ENCODE measurements at places on chromosomes 16 and 17. TPM values are rescaled to one million over a fixed set of nuclear protein-coding genes. Genes with fewer than 3 reads are reported as not detected.
A peak's percentile ranks its signal among the peaks of the same experiment; 100 is the strongest.

- no peak overlapping the region for H3K27ac ChIP-seq
- H3K36me3 ChIP-seq, result no peaks in the 10 kb centered on the region
- no peaks in the 10 kb centered on the region for H3K4me1 ChIP-seq
- no peaks in the 10 kb centered on the region for H3K27me3 ChIP-seq
- H3K4me3 ChIP-seq, result no peak overlapping the region
- no peak for DNase-seq
Measured at GRCh38 chr17:20721171-20721570, 141.6 kb downstream of the CDRT15L2 start.

DNA sequence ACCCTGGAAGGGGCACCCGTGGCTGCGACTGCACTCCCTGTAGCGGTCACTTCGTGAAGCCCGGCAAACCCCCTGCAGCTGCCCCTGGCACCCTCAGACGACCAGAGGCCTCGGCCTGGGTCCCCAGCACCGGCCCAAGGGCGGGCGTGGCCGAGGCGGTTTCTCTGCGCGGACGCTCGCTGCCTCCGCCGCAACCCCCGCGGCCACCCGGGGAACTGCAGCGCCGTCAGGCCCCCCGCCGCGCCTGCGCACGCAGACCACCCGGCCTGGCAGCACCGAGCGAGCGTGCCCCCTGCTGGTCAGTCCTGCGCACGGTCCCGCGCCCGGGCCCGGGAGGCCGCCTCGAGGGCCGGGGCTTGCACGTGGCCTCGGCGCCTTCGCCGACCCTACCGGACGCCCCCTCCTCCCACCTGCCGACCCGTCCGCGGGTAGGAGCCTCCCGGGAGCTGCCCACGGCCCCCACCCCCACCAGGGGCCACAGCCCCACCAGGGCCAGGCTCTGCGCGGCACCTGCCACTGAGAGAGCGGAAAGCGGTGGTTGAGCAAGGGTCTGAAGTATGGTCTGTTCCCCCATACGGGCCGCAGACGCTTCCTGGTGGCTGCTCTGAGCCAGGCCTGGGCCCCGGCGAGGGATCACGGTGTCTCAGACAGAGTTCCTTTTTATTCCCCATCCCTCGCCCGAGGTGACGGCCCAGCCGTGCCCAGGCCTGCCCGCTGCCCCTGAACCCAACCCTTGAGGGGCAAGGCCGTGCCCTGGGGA is 11.5 kb upstream of the HS3ST6 start:
- DNase-seq, result peak; percentile 86
- H3K4me3 ChIP-seq, result peak overlapping the region; percentile 37
- H3K27ac ChIP-seq, result no peak overlapping the region
- no peaks in the 10 kb centered on the region for H3K27me3 ChIP-seq

DNA sequence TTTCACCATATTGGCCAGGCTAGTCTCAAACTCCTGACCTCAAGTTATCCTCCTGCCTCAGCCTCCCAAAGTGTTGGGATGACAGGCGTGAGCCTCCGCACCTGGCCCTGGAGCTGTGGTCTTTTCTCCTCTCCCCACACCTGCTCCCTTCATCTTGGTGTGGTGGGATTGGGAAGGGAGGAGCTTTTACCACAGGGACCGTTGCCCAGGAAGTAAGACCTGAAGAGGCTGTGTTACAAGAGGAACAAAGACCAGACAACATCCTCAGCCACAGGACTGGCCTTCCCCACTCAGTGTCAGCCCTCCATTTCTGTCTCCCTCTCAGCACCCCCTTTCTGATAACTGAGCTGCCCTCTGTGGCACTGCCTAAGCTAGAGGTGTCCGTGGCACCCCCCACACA is 9.4 kb upstream of the C17orf113 start:
- no peak overlapping the region for H3K4me3 ChIP-seq
- H3K27me3 ChIP-seq, result no peaks in the 10 kb centered on the region
- no peak for DNase-seq
- no peak overlapping the region for H3K27ac ChIP-seq
- no peaks in the 10 kb centered on the region for H3K4me1 ChIP-seq

- H3K4me1 ChIP-seq, result peaks cover 11% of the 10 kb centered on the region
- DNase-seq, result no peak
- H3K36me3 ChIP-seq, result no peaks in the 10 kb centered on the region
- H3K27me3 ChIP-seq, result no peaks in the 10 kb centered on the region
- no peak overlapping the region for H3K27ac ChIP-seq
Measured at GRCh38 chr17:60542071-60542470, 16.0 kb upstream of the APPBP2 start.

MEFV gene
- total RNA-seq, result not detected

Measured in SJSA1 (cell line).